Smooth muscle cell of trachea (primary cell): ENCODE measurements at places on chromosomes 3 and 15. TPM values are rescaled to one million over a fixed set of nuclear protein-coding genes. Genes with fewer than 3 reads are reported as not detected.

SH2D7 gene
- under 0.01 TPM in 1 of 2 replicates, not detected in the other for total RNA-seq

RTP3 gene
- total RNA-seq, result not detected in 2 replicates

ZPLD1 gene
- not detected in 2 replicates for total RNA-seq

CPLX3 gene
- total RNA-seq, result not detected in 2 replicates

ETV5 gene
- 25.8 and 36.5 TPM in 2 replicates for total RNA-seq

CD200 gene
- not detected in 2 replicates for total RNA-seq

LRRN1 gene
- total RNA-seq, result under 0.01 TPM in 2 replicates

GRM7 gene
- not detected in 2 replicates for total RNA-seq

LSAMP gene
- 7.1 and 12.2 TPM in 2 replicates for total RNA-seq

MB21D2 gene
- 6.1 and 8.1 TPM in 2 replicates for total RNA-seq

ARPP21 gene
- total RNA-seq, result not detected in 2 replicates

GOLGA6L1 gene
- total RNA-seq, result not detected in 2 replicates

CIDEC gene
- 0.17 and 0.44 TPM in 2 replicates for total RNA-seq

DNAJC17 gene
- 19.5 and 27.1 TPM in 2 replicates for total RNA-seq

GOLGA8K gene
- total RNA-seq, result under 0.01 and 0.44 TPM in 2 replicates

P2RY14 gene
- total RNA-seq, result not detected in 2 replicates

HRG gene
- not detected in 2 replicates for total RNA-seq

RETNLB gene
- not detected in 2 replicates for total RNA-seq

SH3BP5 gene
- total RNA-seq, result 26.5 and 44.7 TPM in 2 replicates

PCSK6 gene
- 0.15 and 0.50 TPM in 2 replicates for total RNA-seq

MUC4 gene
- total RNA-seq, result not detected in 2 replicates

TRH gene
- not detected in 2 replicates for total RNA-seq

SGO1 gene
- total RNA-seq, result 0.17 and 9.9 TPM in 2 replicates

UPK1B gene
- total RNA-seq, result not detected in 2 replicates

CLRN1 gene
- not detected in 2 replicates for total RNA-seq

TIGIT gene
- total RNA-seq, result not detected in 2 replicates

CHRFAM7A gene
- total RNA-seq, result under 0.01 and 0.17 TPM in 2 replicates

MUC20 gene
- total RNA-seq, result under 0.01 and 0.50 TPM in 2 replicates

DNAJA4 gene
- 3.1 and 3.6 TPM in 2 replicates for total RNA-seq

EEF1AKMT4 gene
- total RNA-seq, result 0.87 and 2.0 TPM in 2 replicates

TRNT1 gene
- total RNA-seq, result 24.6 and 24.7 TPM in 2 replicates

FYTTD1 gene
- total RNA-seq, result 45.2 and 56.6 TPM in 2 replicates

GABPB1 gene
- total RNA-seq, result 33.0 and 36.9 TPM in 2 replicates
